ENCODE measurements at places on chromosomes 11 and 22.

DNA sequence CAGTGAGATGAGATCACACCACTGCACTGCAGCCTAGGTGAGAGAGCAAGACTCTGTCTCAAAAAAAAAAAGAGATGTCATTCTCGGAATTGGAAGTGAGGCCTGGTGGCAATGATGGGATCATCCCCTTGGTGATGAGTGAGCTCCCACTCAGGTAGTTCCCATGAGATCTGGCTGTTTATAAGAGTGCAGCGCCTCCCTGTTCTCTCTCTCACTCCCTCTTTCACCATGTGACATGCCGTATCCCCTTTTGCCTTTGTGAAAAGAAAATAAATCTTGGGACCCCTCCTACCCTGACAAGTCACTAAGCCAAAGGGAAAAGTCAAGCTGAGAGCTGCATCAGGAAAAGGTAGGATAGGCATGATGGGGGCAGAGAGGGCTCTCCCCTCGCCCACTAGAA, 28.8 kb downstream of the ZNF70 start:
- DNase-seq: no peak

- DNase-seq: no peak
Observed at GRCh38 chr11:67468456-67468758, 644 bp downstream of the TMEM134 start.

DNA sequence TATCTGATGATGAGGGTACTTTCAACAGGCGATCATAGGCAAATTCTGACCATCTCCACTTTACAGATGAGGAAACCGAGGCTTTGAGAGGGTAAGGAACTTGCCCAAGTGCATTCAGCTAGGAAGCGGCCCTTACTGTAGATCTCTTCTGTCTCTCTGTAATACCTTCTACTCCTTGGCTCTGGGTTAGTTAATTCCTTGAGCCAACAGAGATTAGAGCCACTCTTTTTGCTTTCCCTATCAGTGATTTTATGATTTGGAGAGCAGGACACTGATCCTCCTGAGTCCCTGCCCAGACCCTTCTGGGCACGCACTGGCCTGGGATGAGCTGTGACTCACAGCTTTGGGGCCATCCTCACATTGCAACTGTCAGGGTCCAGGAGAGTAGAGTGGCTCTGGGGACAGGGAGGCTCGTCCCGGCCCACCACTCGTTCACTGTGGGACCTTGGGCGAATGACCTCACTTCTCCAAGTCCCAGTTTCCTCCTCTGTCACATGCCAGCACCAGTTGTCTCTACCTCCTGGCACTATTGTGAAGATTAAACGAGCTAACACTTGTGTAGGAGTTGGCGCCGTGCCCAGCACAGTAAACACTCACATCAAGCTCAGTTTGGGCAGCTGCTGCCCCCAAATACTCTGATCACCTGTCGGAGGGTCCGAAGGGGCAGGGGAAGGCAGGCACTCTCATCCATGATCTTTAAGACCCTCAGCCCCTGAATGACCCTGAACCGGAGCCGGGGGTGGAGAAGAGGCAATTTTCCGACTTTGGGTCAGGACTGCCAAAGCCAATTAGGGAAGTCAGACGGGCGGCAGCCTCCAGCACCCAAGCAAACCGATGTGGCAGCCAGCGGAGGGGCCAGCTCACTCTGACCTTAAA, 235.0 kb downstream of the MIAT start:
- peak; percentile 24 for DNase-seq

DNA sequence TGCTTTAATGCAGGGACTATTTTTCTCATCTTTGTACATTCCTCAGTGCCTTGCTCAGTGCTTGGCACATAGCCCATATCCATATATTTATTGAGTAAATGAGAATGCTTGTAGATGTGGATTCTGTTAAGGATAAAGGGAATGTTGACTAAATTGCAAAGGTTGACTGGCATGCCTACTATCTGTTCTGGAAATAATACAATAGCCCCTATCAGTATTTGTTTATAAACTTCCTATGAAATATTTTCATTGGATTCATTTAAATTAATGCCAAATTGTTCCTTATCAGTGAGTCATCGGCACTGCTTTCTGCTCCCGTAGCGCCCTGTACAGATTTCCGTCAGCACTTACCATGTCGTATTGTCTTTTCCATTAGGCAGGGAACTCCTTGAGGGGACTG, 8.0 kb downstream of the RNF121 start:
- DNase-seq: peak; percentile 75

DNA sequence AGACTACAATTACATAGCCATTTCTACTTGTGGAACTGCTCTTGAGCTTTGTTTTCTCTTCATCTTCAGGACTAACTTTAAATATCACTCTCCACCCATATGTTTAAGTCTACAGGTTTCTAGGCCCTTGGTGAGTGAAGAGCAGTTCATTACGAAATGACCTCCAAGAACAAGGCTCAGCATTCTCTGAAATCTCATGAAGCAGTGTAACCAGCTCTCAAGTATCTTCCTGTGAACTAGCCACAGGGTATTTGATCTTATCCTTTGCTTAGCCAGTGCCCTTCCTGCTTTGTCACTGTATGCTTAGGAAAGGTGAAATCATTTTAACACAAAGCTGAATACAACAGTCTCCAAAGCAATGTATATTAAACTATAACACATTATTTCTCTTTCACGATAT, 20.4 kb upstream of the LYVE1 start:
- DNase-seq: no peak

GRCh38 chr22:49324527-49325491, 502.9 kb downstream of the BRD1 start:
- DNase-seq: no peak

DNA sequence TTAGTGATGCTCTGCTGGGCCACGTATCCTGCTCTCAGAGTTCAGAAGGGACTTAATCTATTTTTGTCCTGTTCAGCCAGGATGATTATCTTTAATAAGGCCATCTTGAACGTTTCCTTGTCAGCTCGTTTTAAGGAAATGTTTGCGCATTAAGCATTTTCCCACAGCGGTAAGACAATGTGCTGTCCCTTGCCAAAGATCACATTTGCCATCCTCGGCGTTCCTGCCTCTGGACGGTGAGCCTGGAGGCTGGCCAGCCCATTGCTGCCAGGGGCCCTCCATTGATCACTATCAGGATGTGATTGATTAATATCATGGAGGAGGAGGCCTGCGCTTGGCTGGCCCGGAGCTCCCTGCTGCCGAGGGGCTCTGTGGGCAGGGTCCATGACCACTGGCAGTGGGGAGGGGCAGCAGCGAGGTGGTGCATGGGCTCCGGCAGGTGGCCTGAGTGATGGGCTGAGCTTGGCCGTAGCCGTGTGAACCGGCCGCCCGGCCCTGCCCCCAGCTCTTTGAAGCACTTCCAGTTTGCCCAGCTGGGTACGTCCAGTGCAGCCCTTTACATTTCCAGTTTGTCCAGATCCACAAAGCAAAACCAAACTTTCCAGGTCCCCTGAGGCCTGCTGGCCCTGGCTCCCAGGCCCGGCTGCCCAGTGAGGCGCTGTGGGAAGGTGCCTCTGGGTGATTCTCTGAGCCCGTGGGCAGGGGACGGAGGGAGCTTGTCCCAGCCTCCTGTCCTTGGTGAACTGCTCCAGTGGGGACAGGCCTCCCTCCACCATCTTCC, 49.5 kb upstream of the SMIM38 start:
- DNase-seq: no peak

- DNase-seq: peak; percentile 25
Observed at GRCh38 chr11:8905528-8906165, 5.3 kb upstream of the AKIP1 start.

DNA sequence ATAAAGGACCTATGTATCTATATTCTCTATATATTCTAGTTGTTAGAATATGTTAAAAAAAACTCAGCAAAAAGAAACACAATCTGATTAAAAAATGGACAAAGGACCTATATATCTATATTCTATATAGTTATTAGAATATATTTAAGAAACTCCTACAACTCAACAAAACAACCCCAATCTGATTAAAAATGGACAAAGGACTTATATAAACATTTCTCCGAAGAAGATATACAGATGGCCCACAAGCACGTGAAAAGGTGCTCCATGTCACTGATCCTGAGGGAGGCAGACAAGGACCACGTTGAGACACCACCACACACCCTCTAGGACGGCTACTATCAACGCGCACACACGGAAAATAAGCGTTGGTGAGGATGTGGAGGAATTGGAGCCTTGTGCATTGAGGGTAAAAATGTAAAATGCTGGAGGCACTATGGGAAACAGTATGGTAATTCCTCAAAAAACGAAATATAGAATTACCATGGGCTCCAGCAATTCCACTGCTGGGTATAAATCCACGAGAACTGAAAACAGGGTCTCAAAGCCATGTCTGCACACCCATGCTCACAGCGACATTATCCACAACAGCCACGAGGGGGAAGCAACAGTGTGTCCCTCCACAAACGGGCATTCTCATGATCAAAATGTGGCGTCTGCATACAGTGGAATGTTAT, 22.7 kb downstream of the YPEL1 start:
- DNase-seq: peak; percentile 72

- no peak for DNase-seq
Observed at GRCh38 chr22:42892156-42892555, 35.1 kb upstream of the ARFGAP3 start.

- no peak for DNase-seq
Observed at GRCh38 chr11:1679881-1680280, 17.1 kb upstream of the KRTAP5-6 start.

GRCh38 chr22:28933321-28933720, 49.9 kb downstream of the ZNRF3 start:
- no peak for DNase-seq

GRCh38 chr22:25154667-25154999, 45.0 kb upstream of the CRYBB3 start:
- DNase-seq: no peak

- DNase-seq: no peak
Observed at GRCh38 chr11:36027731-36028130, 83.9 kb downstream of the LDLRAD3 start.

DNA sequence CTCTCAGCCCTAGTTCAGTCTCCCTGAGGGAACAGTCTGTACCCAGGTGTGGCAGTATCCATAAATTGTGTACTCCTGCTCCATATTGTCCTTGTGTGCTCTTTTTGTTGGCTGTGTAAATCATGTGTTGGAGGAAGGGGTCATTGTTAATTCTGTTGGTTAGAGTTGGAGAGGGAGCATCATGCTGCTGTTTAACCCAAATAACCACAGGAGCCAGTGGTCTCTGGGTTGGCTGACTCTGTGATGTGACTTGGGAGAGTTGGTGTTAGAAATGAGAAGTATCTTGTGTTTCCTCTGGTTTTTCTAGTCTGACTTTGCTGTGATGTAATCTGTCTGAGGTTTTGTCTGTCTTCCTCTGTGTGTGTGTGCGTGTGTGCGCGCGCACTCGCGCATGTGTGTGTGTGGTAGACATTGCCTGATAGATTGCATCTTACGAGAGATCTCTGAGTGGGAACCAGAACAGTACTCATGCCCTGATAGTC, 30.5 kb downstream of the CTNND1 start:
- no peak for DNase-seq

- DNase-seq: no peak
Observed at GRCh38 chr11:57133366-57134038, 48.3 kb upstream of the LRRC55 start.

DNA sequence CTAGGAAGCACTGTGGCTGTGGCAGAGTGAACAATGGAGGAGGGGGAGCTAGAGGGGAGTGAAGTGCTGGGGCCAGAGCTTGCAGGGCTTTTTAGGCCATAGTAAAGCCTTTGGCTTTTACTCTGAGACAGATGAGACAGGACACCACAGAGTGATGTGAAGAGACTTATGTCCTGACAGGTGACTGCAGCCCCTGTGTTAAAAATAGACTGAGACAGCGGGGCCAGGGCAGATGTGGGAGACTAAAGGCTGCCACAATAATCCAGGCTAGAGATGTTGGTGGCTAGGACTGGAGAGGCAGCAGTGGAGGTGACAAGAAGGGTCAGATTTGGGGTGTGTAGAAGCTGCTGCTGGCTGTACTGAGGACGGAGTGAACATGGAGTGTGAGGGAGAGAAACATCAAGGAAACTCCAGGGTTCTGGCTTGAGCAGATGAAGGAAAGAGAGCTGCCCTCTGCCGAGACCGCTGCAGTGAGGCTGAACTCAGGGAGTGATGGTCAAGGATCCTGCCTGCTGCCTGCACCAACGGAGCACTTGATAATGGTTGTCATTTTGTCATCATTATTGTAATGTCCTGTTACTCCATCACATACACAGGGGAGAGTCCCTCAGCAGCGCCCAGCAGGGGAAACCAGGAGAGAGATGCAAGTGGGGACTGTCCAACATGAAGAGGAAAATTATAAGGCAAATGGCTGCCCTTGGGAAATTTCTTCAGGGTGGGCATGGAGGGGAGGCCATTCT, 27.4 kb downstream of the SLC43A1 start:
- DNase-seq: no peak

DNA sequence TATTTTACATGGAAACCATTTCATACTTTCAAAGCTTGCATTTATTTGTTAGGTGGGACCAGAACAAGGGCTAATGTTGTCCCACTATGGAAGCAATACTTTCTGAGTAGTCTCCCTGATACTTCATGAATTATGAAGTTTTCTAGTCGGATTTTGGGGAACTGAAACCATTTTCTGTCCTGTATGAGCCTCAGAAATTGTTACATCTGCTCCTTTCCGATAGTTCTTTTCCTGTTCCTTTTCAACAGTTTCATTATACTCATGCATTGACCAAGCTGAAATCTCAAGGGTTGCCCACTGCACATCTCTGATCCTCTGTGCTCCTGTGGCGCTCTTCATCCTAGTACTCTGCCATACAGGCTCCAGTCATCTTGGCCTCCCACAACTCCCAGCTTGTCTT, 31.5 kb upstream of the GLYATL1 start:
- no peak for DNase-seq

- no peak for DNase-seq
Observed at GRCh38 chr11:85347291-85347690, 279.9 kb downstream of the DLG2 start.

DNA sequence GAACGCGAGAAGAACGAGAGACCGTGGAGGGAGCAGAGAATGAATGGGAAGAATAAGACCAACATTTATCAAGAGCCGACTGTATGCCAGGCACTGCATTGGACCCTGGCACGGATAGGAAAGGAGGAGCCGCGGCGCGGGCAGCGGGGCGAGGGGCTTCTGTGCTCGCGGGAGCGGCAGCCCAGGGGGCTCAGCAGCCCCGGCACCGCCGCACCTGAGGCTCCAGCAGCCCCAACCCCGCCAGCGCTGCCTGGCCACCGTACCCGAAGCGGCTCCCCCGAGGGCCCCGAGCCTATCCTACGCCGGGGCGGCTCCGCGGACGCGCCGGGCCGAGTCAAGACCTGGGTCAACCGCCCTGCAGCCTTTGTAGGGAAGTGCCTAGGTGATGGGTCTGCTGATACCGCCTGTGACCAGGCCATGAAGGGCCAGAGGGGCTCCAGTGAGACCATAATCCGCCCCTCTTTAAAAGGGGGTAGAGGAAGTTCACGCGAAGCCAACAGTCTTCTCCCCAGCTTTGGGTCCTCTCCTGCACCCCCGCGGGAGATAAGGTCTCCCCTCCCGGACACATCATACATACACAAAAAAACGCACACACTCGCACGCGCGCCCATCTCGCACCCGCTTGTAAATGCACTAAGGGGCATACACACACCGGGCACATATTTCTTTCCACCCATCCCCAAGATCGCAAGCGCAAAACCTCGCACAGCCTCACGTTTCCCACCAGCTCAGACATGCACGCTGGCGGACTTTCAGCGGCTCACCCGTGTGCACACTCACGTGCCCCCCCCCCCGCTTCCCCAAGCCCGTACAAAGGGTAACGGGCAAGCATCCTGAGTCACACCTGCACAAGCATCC, 935 bp upstream of the RTN4RL2 start:
- peak; percentile 42 for DNase-seq
